ENCODE measurements at places on chromosomes 5 and 9.

- DNase-seq = no peak
Measured at GRCh38 chr9:95005278-95006143, 279.0 kb downstream of the AOPEP start.

DNA sequence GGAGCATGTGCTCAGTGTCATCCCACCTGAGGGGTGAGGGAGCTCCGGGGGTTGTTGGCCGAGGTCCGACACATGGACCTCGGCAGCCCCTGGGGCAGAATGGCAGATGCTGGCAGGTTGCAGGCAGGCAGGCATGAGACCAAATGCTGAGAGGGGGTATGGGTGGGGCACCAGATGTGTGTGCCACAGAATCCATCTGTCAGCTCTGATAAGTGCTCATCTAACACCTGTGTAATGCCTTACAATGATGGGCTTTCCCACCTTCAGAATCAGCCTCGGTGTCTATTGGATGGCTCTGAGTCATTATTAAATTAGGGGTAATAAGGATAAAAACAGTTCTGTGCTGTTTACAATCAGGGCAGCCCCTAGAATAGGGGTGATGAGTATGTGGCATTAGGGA is 73.1 kb upstream of the SAP30L start:
- no peak for DNase-seq

DNA sequence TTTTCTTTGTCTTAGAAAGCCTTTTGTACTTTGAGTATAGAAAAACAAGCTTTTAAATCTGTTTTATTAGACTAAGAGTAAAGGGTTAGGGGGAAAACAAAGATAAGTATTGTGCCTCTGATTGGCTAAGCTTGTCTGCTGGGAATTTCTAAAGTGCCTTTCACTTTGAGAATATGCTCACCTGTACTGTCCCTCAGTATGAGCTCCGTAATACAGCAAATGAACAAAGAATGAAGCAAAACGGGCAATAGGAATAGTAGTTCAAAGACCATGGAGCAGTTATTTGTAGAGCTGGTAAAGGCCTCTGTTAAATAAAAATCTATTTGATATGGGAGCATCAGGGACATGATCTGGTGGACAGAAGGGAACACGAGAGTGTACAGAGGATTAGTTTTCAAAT is 277.8 kb downstream of the MAST4 start:
- no peak for DNase-seq

DNA sequence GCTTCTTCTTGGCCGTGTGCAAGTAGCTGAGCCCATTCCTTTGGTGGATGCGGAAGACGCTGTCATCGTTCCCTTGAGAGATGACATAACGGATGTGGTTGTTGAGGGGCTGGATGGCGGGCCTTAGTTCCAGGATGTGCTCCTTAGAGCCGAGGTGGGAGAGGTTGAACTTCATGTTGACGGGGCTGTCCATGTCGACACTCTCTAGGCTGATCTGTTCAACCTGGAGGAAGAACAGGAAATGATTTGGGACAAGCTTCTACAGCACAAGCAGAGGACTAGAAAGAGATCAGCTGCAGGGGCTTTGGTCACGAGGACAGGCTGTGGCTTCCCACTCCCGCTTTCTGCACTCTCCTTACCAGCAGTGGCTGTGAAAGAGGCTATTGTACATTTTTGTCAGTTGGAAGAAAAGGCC is 176.0 kb downstream of the SLC12A2 start:
- DNase-seq = peak; percentile 32

- DNase-seq = no peak
Measured at GRCh38 chr5:18010053-18010452, 375.8 kb downstream of the TAF11L14 start.

DNA sequence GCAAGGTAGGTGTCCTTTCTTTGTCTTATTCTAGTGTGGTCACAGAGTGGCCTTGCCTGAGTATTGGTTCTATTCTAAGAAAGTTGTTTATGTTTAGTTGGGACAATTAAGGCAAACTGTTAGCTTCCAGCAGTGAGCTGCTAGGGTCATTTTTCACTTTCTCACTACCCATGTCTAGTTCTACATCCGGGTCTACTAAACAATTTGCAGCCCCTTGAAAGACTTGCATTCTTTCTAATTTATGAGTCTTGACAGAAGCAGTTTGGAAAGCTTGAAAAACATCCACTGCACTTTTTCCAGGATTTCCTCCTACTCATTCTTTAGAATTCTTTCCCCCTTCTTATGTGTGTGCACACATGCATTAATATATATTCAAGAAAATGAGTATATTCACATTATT is 892.2 kb upstream of the ACO1 start:
- no peak for DNase-seq

- no peak for DNase-seq
Measured at GRCh38 chr5:146425023-146425422, 22.1 kb upstream of the TCERG1 start.

DNA sequence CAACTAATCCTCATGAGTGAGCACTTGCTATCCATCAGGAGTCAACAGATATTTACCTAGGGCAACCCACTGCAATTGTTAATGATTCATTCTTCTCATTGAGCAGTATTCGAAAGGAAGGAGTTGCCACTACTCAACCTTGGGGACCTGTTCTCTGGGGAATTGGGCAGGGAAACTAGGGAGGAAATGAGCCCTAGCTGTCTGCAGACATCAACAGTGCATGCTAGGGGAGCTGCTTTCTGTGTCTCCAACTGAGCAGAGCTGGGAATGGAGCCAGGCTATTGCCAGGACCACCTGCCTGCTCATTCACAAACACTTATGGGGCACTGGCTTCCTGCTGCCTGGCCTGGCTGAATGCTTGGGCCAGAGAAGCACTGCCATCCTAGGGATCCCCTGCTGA is 183.4 kb downstream of the TMEM38B start:
- no peak for DNase-seq

DNA sequence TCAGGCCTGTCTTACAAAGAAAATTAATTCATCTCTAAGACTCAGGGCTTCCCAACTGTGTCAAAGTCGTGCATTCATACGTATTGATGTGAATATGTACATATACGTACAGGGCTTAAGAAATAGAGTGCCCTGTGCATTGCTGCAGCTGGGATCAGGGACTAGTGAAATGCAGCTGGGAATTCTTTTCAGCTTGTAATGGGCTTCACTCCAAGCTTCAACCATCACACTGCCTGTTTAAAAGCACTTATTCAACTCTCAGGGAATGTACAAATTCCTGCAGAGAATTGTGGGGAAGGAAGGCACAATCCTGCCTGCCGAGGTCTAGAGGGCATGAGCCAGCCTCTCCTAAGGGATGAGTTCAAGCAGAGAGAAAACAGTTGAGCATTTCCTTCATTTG is 59.6 kb upstream of the MAN2A1 start:
- DNase-seq = peak; percentile 54

- no peak for DNase-seq
Measured at GRCh38 chr5:109786206-109786855, 96.6 kb downstream of the MAN2A1 start.

GRCh38 chr5:370959-371810 is 49.7 kb downstream of the AHRR start:
- no peak for DNase-seq

DNA sequence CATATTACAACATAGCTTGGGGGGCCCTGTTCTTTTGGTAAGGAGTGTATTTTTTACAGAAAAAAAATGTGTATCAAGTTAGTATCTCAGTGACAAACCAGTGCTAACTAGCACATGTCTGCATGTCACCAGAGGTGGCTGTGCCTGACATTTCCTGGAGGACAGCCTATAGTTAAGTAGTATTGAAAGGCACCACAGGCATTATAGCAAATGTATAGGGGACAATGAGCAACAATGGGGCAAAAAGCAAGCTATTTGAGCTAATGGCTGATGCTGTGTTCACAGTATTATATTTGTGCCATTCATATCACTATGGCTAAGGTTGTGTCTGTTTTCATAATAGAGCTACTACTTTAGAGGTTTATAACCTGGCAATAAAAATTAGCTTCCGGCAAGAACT is 1644.0 kb downstream of the MAT2B start:
- DNase-seq = no peak

GRCh38 chr9:5569409-5569808 is 59.1 kb downstream of the PDCD1LG2 start:
- no peak for DNase-seq

GRCh38 chr5:123171259-123171658 is 82.2 kb downstream of the PRDM6 start:
- no peak for DNase-seq
